ENCODE measurements at places on chromosomes 3 and 15. TPM values are rescaled to one million over a fixed set of nuclear protein-coding genes. Genes with fewer than 3 reads are reported as not detected.

The CCDC13 gene
- 0.20 TPM for total RNA-seq

The CTXN2 gene
- not detected for total RNA-seq

The TRIM71 gene
- total RNA-seq: not detected

The SLC51A gene
- total RNA-seq: not detected

The CAND2 gene
- 1.5 TPM for total RNA-seq

The ALS2CL gene
- 5.8 TPM for total RNA-seq

The LSG1 gene
- 48.6 TPM for total RNA-seq

The DUOXA1 gene
- total RNA-seq: not detected

The BFSP2 gene
- total RNA-seq: not detected

The ARHGEF3 gene
- 7.2 TPM for total RNA-seq

The FANCD2OS gene
- not detected for total RNA-seq

The TMEM115 gene
- total RNA-seq: 44.4 TPM

The ATP10A gene
- total RNA-seq: not detected

The AADAC gene
- total RNA-seq: under 0.01 TPM

The ZNF774 gene
- 0.79 TPM for total RNA-seq

The NME9 gene
- total RNA-seq: 0.22 TPM

The DAZL gene
- total RNA-seq: not detected

The B3GALNT1 gene
- 8.7 TPM for total RNA-seq

The GRK7 gene
- not detected for total RNA-seq

The ZNF502 gene
- total RNA-seq: 2.6 TPM

The AGBL1 gene
- total RNA-seq: not detected

The GPR160 gene
- total RNA-seq: 1.7 TPM

The SACM1L gene
- total RNA-seq: 35.7 TPM

The A4GNT gene
- not detected for total RNA-seq
